ENCODE measurements at places on chromosomes 12 and 14. TPM values are rescaled to one million over a fixed set of nuclear protein-coding genes. Genes with fewer than 3 reads are reported as not detected.

SCARB1 gene
- polyA plus RNA-seq = 12.8 TPM

CABP1 gene
- 0.21 TPM for polyA plus RNA-seq

DNA sequence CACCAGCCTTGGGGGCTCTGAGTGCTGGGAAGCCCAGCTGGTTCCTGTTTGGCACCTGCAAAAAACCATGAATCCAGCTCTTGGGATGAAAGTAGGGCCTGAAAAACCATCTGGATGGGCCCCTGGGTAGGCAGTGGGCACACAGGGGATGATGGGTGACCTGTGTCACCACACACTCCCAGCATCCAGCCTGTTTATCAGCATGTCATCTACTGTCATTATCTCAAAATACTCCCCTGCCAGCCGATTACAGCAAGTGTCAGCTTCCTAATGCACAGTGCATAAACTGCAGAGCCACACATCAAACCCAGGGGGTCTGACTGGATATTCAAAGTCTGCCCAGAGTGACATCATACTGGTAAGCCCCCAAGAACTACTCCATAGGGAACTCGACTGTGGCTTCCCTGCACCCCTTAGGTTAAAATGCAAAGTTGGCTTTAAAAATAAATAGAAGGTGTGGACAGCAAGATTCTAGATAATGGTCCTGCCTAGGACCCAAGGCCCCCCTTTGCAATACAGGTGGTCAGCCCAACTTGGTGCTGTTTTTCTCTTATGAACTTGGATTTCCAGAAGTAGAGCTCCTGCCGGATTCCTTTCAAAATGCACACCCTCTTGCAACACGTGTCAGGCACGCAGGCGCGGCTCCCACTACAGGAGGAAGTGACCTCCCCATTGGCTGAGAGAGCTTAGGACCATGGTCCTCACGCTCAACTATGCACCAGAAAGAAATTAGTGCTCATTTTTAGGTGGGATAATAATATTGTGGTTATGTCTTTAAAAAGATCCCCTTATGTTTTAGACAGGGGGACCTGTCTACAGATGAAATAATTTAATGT lies 94.1 kb downstream of the GCH1 start:
- DNase-seq = peak; percentile 75

DYRK2 gene
- 48.8 TPM for polyA plus RNA-seq

DNA sequence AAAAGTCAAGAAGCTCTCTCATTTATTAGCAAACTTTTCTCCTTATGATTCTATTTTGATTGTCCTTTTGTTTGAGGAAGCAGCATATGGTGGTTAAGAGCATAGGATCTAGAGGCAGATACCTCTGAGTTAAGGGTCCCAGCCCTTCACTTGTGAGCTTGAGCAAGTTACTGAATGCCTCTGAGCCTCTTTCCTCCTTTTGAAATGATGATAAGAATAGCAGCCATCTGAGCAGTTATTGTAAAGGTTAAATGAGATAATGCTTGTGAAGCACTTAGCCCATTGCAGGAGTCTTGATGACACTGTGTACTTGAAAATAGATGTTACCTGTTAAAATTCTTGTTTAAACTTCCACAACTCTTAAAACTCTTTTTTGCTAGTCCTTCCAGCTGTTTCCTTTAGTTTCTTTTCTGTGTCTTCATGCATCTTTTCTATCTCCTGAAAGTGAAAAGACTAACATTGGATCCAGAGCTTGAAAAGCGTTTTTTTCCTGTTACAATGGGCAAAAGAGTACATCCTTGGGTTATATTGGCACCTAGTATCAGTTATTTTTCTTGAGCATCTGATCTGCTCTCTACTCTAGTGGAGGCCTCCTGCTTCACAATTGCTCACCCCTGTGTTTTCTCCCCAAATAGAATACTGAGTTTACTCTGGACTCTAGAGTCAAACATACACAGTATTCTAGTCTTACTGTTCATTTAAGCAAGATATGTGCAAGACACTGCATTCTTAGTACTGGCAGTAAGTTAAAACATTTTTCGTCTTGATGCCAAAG lies 3.1 kb downstream of the HIF1A start:
- DNase-seq = no peak

GRCh38 chr12:68611094-68611805 lies 551 bp downstream of the RAP1B start:
- peak; percentile 82 for DNase-seq

Measured in SK-N-SH (cell line).